Dermis microvascular lymphatic vessel endothelial cell (primary cell): ENCODE measurements at places on chromosomes 2 and 18. TPM values are rescaled to one million over a fixed set of nuclear protein-coding genes. Genes with fewer than 3 reads are reported as not detected.

DNA sequence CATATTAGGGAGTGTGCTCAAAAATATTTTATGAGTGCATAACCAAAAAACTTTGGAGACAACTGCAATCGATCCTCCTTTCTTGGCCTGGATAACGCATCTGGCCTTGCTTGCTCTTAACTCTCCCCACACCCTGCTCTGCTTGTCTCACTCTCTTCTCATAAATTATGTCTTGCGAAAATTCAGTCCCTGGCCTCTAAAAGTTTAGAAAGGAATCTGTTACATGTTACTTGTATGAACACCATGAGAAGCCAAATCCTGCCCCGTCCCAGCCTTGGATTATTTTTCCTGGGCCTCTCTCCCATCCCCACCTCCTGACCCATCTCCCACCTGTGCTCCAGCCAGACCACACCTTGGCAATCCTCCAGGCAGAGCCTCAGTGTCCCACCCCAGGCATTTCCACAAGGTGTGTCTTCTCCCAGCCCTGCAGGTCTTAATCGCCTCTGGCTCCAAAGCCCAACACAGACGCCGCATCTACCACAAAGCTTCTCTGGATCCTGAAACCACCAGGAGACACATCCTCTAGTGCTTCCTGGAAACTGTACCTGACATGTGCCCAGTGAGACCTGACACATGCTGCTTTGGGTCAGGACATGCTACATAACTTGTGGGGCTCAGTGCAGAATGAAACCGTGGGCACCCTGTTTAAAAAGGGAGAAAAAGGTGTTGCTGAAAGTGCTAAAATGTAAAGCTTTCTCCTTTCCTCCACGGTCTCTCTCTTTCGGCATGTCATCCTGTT lies 99.6 kb upstream of the ST3GAL5 start:
- DNase-seq, result no peak

GRCh38 chr2:191846515-191847476 lies at the start of gene CAVIN2:
Gene CAVIN2, minus strand, starts transcription at chr2:191847088. Its CDS starts 163 bp downstream, at chr2:191846925.
- peak; percentile 99 for DNase-seq

GRCh38 chr2:86760371-86760770 lies 30.3 kb downstream of the CD8A start:
- DNase-seq, result no peak

- no peak for DNase-seq
Measured at GRCh38 chr2:221845021-221845365, 272.9 kb upstream of the EPHA4 start.

DNA sequence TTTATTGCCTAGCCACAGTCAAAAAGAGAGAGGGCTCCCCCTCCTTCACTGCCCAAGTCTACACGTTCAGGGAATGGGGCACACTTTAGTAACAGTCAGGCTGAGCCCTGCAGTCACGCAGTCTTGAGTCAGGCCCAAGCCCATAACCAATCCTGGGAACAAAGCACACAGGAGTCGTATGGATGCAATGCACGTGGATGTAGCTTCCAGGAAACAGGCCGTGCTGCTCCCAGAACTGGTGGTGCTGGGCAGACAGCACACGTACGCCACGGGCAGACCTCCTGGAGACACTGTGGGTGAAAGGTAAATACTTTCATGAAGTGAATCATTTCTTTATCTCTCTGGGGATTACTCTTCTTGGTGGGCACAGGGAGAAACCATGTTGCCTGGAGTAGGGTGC lies 30.0 kb upstream of the MBP start:
- DNase-seq, result no peak

- DNase-seq, result no peak
Measured at GRCh38 chr2:148362144-148362796, 282.3 kb upstream of the EPC2 start.

- DNase-seq, result no peak
Measured at GRCh38 chr18:79571211-79572092, 108.2 kb upstream of the CTDP1 start.

DNA sequence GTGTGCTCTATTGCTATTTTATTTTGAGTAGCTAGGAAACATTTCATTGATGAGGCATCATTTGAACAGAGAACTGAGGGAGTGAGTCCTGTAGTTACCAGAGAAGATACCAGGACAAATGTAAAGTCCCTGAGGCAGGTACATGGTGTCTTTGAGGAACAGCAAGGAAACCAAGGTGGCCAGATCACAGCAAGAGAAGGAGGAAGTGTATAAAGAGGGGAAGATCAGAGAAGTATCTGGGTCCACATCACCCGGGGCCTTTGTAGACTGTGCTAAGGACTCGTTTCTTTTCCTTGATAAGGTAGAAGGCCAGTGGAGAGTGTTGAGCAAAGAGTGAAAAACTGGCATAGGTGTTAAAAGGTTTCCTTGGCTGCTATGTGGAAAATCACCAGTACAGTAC lies 34.8 kb upstream of the PLB1 start:
- no peak for DNase-seq

- no peak for DNase-seq
Measured at GRCh38 chr18:27413495-27414401, 228.6 kb upstream of the CHST9 start.

The SAG gene
- total RNA-seq, result under 0.01 TPM in 1 of 2 replicates, not detected in the other

The ITPRIPL1 gene
- 4.0 and 4.4 TPM in 2 replicates for total RNA-seq
